ENCODE measurements at places on chromosomes 3 and 15. TPM values are rescaled to one million over a fixed set of nuclear protein-coding genes. Genes with fewer than 3 reads are reported as not detected.

Gene LSAMP
- 0.64 TPM for total RNA-seq

Gene VWA5B2
- total RNA-seq = not detected

Gene TRPM1
- total RNA-seq = under 0.01 TPM

Gene EFCC1
- not detected for total RNA-seq

Gene RARB
- 21.6 TPM for total RNA-seq

Data from fibroblast of villous mesenchyme (primary cell).